Hair follicular keratinocyte (primary cell): ENCODE measurements at places on chromosomes 1 and 21. TPM values are rescaled to one million over a fixed set of nuclear protein-coding genes. Genes with fewer than 3 reads are reported as not detected.

The TLR5 gene
- total RNA-seq: 0.08 and 0.27 TPM in 2 replicates

The NKAIN1 gene
- total RNA-seq: not detected in 2 replicates

The VHLL gene
- total RNA-seq: not detected in 2 replicates

The SLC22A15 gene
- 5.2 and 11.8 TPM in 2 replicates for total RNA-seq
